NCI-H510A treated with DMSO at 0.1 percent for 48 hours (cell line): ENCODE measurements at places on chromosomes 11 and 22.
A peak's percentile ranks its signal among the peaks of the same experiment; 100 is the strongest.

DNA sequence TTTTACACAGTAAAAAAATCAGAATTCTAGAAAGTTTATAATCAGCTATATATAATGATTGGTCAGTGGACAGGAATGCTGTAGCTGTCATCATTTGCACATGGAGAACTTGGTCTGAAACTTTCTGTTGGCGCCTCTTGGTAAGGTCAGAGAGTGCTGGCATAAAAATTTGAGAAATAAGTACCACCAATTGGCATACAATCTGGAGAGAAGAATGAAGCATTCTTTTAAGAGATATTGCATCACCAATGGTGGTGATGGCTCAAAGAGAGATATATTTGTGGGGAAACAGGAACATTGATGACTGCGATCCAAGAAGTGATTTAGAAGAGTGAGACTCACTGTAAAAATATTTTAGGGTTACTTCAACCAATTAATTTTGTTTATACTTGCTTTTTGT, 19.8 kb upstream of the OOSP1 start:
- no peak for DNase-seq

DNA sequence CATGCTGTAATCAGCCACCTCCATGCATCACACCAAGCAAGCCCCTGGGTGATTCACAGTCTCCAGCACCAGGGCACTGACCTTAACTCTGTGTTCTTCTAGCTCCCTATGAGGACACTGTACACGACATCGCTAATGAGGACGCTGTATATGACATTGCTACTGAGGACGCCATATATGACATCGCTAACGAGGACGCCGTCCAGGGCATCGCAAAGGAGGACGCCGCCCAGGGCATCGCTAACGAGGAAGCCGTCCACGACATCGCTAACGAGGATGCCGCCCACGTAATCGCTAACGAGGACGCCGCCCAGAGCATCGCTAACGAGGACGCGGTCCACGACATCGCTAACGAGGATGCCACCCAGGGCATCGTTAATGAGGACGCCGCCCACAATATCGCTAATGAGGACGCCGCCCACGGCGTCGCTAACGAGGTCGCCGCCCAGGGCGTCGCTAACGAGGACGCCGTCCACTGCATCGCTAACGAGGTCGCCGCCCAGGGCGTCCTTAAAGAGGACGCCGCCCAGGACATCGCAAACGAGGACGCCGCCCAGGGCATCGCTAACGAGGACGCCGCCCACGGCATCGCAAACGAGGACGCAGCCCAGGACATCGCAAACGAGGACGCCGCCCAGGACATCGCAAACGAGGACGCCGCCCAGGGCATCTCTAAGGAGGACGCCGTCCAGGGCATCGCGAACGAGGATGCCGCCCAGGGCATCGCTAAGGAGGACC, 34.5 kb upstream of the DGCR6L start:
- DNase-seq = no peak

DNA sequence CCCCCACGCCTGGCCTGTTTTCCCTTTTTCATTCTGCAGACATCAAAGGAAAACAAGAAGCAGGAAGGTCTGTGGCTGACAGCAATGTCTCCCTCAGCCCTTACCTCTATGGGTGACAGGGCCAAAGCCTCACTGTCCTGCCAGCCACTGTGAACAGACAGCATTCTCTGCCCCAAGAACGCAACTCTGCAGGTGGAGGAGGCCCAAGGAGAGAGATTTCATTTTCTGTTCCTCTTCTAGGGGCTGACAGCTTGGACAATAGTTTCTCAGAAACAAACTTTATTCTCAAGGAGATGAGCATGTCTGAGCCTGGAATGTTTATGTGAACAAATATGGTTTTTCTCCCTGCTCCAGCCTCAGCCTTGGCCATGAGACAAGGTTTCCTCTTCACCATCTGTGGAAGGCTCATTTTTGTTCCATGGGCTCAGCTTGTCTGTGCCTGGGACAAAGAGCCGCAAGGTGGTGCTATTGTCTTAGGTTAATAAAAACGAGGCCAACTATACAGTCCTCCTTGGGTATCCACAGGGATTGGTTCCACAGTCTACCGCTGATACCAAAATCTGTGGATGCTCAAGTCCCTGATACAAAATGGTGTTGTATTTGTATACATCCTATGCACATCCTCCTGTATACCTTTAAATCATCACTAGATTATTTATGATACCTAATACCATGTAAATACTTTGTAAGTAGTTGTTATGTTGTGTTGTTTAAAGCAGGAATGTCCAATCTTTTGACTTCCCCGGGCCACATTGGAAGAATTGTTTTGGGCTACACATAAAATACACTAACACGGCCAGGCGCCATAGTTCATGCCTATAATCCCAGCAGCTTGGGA, 5.8 kb downstream of the PIWIL3 start:
- peak; percentile 41 for DNase-seq

- DNase-seq = no peak
Measured at GRCh38 chr22:37244922-37245722, 1.1 kb upstream of the RAC2 start.

GRCh38 chr22:19553201-19553600, 29.0 kb upstream of the CLDN5 start:
- no peak for DNase-seq

GRCh38 chr22:47006433-47006832, 244.0 kb downstream of the TBC1D22A start:
- no peak for DNase-seq

GRCh38 chr11:116980136-116980793, 118.0 kb downstream of the SIK3 start:
- DNase-seq = no peak

- no peak for DNase-seq
Measured at GRCh38 chr11:102831489-102832440, 11.6 kb downstream of the MMP3 start.

- DNase-seq = no peak
Measured at GRCh38 chr22:22352371-22352999, 107.9 kb downstream of the VPREB1 start.

- peak; percentile 27 for DNase-seq
Measured at GRCh38 chr22:23023294-23023693, 47.0 kb upstream of the GNAZ start.

GRCh38 chr22:20249797-20250354, 18.2 kb downstream of the RTN4R start:
- DNase-seq = no peak

GRCh38 chr22:49550141-49550430, 277.6 kb downstream of the BRD1 start:
- DNase-seq = no peak

- no peak for DNase-seq
Measured at GRCh38 chr22:44363980-44364750, 51.4 kb upstream of the SHISAL1 start.

GRCh38 chr11:134658481-134659225, 246.6 kb upstream of the B3GAT1 start:
- no peak for DNase-seq

GRCh38 chr22:18111759-18112330, 1.2 kb downstream of the TUBA8 start:
- no peak for DNase-seq

GRCh38 chr11:77672264-77672663, 34.7 kb upstream of the CLNS1A start:
- no peak for DNase-seq

DNA sequence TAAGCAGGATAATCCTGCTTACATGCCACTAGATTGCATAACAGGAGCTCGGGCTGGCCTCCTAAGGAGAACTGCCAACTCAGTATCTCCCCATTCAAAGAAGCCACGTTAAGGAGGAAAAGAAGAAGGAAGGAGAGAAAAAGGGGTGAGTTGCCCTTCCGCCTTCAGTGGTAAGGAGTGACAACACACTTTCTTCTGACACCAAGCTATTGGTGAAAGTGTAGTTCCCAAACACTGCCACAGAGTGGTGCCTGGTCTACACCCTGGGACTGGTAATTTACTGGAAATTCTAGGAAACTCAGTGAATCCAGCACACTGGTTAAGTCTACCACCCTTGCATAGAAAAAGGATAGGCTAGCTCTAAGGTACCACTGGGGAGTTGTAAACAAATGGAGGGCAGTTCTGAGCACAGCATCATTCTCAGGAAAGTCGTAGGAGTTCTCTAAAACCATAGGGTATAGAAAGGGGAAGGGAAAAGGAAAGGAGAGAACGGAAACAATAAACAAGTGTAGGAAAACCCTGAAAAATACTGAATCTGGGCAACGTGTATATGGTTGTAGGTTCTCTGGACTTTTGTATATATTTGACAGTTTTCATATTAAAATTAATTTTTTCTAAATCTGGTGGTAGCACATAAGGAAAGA, 58.2 kb downstream of the RRAS2 start:
- DNase-seq = peak; percentile 10

GRCh38 chr11:17700991-17701390, 18.4 kb upstream of the MYOD1 start:
- no peak for DNase-seq

GRCh38 chr22:31139866-31140716, at the start of gene PLA2G3:
Gene PLA2G3, minus strand, starts transcription at chr22:31140508. Its CDS starts 154 bp downstream, at chr22:31140354.
- DNase-seq = peak; percentile 87

DNA sequence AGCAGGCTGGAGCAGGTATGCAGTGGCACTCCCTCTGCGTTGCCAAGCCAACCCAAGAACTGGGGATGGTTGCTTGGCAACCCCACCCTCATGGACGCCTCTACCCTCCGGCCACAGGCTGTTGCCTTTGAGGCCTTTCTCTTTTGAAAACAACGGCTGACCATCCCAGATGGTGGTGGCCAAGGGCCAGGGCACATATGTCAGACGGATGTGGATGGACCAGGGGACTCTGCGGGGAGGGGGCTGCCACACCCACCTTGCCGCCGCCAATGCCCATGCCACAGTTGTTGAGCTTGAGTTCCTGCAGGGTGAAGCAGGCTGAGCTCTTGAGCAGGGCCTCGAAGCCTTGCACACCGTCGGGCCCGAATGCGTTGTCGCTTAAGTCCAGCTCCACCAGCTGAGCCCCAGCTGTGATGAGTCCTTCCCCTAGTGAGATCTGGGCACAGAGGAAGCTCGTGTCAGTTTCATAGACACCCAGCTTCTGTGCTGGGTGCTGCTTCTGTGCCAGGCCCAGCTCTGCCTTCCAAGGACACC, 21.5 kb downstream of the RANGAP1 start:
- DNase-seq = no peak

- no peak for DNase-seq
Measured at GRCh38 chr22:42841444-42841843, 15.6 kb downstream of the ARFGAP3 start.

GRCh38 chr11:65448418-65449105, 26.0 kb downstream of the NEAT1 start:
- DNase-seq = no peak

- DNase-seq = no peak
Measured at GRCh38 chr11:131504199-131504949, 134.0 kb downstream of the NTM start.

GRCh38 chr11:85953491-85954143, 98.4 kb downstream of the CCDC83 start:
- no peak for DNase-seq

DNA sequence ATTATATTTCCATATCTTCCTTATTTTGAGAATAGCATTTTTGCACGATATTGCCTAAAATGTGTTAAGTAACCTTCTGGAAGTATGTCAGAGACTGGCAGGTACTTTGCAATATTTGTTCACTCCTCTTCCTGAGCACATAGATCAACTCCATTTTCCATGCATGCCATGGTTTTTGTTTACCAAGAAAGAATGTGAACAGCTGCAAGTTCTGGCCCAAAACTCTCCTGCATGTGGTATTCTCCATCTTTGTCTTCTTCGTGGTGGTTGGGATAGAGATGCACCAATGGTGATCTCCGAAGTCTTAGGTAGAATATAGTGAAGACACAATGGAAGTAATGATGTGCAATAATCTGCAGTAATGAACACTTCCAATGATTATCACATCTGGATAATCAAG, 2241.0 kb upstream of the RAG2 start:
- no peak for DNase-seq

GRCh38 chr11:65730461-65730860, 9.9 kb upstream of the RNASEH2C start:
- no peak for DNase-seq

DNA sequence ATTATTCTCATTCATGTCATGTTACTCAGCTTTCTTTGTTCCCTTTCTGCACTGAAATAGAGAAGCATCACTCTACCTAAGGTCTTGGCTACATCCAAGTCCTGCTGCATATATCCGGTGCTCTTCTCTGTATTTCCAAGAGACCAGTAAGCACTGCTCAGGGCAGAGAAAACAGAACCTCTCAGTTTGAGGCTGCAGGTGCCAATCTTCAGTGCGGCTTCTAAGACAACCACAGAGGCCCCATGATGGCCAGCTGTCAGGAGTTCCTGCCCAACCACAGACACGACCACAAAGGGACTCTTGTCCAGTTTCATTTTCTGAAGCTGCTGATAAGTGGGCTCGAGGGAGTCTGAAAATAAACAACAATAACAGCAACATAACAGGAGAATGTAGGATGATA, 378.4 kb upstream of the PITPNB start:
- DNase-seq = no peak

GRCh38 chr11:55658031-55658573, 3.9 kb upstream of the OR4C6 start:
- no peak for DNase-seq

DNA sequence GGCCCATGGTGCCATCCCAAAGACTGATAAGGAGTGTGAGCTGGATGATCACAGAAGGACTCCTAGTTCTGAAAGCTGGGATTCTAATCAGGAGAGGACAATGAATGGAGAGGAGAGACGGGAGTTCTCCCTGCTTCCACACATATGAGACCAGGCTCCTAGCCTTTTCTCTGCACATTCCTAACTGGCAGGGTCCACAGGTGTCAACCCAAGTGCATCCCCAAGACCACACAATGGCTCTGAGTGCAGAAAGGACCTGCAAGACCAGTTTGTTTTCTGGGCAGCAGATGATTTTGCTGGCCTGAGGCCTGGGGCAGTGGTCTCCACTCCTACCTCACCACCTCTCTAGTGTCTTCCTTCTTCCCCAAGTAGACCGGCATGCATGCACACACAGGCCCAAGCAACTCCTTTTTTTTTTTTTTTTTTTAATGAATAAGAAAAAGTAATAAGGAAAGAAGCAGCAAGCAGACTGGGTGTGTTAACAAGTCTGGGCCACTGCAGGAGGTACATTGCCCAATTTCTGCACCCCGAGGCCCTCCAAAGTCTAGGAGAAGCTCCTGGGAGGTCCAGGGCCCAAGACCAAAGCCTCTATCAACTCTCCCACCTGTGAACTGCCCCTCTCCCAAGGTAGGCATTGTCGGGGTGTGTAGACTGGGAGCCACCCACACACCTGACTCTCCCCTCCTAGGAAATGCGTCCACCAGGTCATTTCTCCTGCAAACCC, 1.2 kb upstream of the TSKU start:
- no peak for DNase-seq

DNA sequence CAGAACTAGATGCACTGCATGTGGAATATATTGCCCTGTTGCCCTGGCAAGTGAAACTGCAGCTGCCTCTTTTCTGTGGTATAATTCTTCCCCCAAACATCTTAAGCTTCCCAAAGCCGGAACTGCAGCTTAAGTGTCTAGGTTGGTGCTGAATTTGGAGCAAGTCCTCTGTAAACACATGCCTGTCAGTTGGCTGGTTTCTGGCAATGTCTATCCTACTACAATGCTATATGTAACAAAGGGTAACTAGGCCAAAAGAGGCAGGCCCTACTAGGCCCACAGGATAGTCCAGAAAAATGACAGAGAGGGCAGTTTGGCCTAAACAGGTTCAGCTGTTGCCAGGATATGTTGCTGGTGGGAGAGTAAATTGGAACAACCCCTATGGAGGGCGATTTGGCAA, 27.9 kb downstream of the ASCC2 start:
- no peak for DNase-seq

- DNase-seq = peak; percentile 33
Measured at GRCh38 chr11:83612891-83613766, 327.0 kb upstream of the CCDC90B start.
